HT1080 (cell line): ENCODE measurements at places on chromosomes 3 and 15. TPM values are rescaled to one million over a fixed set of nuclear protein-coding genes. Genes with fewer than 3 reads are reported as not detected.

GRCh38 chr15:54150255-54150654 is 172.0 kb downstream of the UNC13C start:
- peak; percentile 95 for DNase-seq

GRCh38 chr3:40387895-40388254 is 891 bp downstream of the ENTPD3 start:
- DNase-seq, result no peak

DNA sequence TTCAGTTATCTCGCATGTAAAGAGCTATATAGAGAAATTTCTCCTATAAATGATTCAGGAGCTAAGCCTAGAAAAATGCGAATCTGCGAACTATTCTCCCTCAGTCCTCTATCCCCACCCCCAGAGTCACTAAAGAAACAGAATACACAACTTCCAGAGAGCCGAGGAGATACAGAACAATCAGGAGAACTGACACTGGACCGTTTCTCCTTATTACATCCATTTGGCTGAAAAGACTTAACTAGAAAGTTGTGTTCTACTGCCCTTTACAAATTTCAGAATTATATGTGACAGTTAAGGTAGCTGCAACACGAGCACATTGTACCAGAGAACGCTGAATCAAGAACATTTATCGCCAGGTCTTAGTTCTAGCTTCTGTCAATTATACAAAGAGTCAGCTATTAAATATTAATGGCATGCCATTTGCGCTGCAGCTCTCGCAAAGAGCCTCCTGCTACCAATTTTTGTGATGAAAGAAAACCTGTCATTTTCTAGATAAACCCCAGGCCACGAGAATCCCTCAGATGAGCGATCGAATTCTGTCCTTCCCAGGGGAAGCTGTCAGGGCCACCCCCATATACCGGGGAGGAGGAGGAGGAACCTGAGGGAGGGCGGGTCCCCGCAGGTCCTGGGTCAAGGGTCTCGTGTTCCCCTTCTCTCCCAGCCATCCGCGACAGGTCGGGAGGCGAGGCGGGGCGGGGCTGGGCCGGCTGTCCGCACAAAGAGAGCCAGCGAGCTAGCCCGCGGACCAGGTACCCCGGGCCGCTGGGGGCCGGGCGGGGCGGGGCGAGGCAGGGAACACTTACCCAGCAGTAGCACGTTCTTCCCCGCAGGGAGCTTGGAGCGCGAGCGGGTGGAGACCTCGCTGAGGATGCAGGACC is 878 bp downstream of the DYNC1LI1 start:
- peak; percentile 50 for DNase-seq

GRCh38 chr15:90064911-90065681 is 37.2 kb downstream of the IDH2 start:
- no peak for DNase-seq

GRCh38 chr15:70433586-70434324 is 329.6 kb downstream of the UACA start:
- DNase-seq, result no peak

GRCh38 chr3:76024640-76025039 is 239.3 kb upstream of the ZNF717 start:
- peak; percentile 2 for DNase-seq

TBCCD1 gene
- 21.8 and 28.3 TPM in 2 replicates for total RNA-seq
